CD4-positive, alpha-beta T cell treated with Interleukin-4 for 4 hours (primary cell): ENCODE measurements at places on chromosomes 7 and 10.

DNA sequence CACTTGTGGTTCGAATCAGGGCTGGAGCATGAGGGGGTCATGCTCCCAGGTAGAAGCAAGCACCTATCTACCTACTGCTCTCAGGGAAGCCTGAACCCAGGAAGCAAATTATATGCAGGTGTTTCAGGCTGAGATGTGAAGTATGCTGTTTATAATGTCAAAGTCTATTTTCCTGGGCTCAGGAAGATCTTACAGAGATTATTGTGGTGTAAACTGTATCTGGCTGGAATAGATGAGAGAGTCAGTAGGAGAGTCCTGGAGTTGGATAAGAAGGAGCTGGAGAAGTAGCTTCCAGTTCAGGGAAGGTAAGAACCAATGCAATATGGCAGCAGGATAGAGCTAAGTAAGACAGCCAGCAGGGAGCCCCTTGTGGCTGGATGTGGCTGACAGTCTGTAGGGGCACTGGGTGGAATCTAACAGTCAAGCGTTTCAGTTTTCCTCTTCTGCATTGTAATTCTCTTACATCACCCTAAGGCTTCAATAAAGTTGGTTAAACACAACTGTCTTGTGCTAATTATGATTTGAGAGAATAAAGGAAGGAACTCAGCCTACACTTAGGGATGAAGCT lies 105.9 kb upstream of the EEPD1 start:
- no peak for DNase-seq

DNA sequence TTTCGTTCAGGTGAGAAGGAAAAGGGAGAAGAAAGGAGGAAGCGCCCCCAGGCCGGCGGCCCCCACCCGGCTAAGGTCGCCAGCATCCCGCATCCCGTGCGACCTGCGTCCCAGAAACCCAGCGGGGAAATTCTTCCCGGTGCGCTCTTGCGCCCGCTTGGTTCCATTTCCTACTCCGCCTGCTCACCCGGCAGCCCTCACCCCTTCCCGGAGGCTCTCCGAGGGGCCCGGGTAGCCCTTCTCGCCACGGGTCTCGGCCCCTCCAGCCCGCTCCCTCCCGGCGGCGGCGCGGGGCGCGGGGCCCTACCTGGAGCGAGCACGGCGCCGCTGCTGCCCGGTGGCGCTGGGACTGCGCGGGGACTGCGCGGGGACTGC lies at the start of gene PRKCQ:
Gene PRKCQ (minus strand): TSS at position 373 of the 375 bp plus-strand sequence. CDS start 65,141 bp downstream, outside the sequence.
- DNase-seq, result no peak

GRCh38 chr7:100155553-100156317 lies 2.8 kb downstream of the TRAPPC14 start:
- no peak for DNase-seq

GRCh38 chr10:17213646-17214349 lies 12.3 kb upstream of the TRDMT1 start:
- DNase-seq, result no peak

- no peak for DNase-seq
These were observed 41.9 kb downstream of the PRPF18 start for GRCh38 chr10:13628661-13629060.

DNA sequence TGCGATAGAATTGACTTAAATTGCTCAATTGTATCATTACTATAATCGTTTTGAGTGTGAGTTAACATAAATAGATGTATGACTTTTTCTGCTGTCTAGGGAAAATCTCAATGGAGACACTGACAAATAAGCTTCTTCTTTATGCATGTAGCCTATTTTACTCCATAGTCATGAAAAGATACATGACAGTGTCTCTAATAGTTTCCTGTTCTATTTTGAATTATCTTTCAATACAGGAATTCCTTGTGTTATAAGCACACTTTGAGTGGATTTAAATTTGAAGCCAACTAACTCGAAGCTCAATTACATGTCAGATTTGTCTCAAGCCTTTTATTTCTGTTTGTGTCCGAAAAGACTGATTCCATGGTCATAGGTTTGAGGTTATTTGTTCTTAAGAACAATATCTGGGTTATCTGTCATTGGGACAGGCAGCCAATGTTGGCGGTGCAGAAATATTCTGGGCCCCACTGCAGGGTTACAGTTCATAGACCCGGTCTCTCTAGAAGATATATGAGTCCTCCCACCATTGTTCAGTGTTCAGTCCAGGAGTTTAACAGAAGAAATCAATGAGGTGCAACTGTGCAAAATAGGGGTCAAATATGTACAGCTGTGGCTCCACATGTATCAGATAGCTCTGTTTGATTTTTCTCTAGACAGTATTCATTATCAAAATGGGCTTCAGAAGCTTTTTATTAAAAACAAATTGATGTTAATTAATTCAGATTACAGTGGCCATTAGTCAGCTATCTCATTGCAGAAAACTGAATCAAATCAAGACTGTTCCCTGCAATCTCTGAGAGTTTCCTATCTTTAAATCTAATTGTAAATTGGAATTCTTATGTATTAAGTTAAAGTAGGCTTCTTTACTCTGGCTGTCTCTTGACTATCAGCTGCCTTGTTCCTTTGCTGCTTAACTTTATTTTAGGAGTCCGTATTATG lies 1238.8 kb downstream of the NXPH1 start:
- no peak for DNase-seq

DNA sequence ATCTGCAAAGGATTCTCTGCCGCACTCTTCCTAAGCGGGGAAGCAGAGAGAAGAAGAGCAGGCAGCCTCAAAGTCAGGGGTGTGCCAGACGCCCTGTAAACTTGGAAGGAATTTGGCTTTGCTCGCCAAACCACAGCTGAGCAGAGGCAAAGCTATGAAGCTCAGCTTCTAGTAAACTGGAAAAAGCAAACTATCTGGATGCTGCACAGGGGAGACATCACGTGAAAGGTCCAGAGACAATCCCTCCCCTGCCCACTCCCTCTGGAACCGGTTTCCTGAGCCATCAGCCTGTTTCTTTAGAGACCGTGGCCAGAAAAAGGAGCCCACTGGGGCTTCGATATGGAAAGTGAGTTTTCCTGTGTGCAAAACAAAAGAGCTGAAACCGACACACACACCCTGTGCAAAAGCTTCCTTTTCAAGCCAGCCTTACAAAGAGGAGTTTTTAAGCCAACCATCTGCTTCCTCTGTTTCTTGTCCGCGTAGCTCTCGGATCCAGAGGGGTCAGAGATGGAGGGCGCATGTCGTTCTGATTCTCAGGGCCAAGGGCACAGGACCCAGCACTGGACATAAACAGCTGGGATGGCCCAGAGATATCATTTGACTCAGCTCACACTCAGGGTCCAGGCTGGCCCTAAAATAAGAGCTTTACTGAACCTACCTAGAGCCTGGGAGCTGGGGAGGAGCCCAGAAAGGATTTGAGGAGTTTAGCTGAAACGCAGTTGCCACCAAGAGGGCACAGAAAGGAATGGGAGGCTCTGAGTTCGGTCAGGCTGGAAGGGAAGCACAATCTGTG lies 58.2 kb upstream of the DNAAF5 start:
- DNase-seq, result no peak

- DNase-seq, result no peak
These were observed 77.1 kb downstream of the RAB18 start for GRCh38 chr10:27581225-27581624.

- no peak for DNase-seq
These were observed 4.9 kb upstream of the SRRM3 start for GRCh38 chr7:76196786-76197185.

DNA sequence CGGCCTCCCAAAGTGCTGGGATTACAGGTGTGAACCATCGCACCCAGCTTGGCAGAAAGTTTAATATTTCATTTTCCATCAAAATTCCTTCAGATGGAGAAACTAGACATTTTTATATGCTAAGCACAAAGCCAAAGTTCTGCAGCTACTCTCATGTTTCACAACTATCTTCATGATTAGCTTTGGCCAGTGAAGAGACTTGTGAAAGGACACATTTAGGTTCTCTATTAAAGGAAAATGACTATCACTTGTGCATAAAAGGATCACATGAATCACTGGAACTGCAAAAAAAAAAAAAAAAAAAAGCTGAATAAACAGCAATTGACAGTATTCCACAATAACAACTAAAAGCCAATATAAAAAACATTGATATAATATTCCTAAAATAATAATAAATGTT lies 16.2 kb downstream of the FGFBP3 start:
- DNase-seq, result no peak

DNA sequence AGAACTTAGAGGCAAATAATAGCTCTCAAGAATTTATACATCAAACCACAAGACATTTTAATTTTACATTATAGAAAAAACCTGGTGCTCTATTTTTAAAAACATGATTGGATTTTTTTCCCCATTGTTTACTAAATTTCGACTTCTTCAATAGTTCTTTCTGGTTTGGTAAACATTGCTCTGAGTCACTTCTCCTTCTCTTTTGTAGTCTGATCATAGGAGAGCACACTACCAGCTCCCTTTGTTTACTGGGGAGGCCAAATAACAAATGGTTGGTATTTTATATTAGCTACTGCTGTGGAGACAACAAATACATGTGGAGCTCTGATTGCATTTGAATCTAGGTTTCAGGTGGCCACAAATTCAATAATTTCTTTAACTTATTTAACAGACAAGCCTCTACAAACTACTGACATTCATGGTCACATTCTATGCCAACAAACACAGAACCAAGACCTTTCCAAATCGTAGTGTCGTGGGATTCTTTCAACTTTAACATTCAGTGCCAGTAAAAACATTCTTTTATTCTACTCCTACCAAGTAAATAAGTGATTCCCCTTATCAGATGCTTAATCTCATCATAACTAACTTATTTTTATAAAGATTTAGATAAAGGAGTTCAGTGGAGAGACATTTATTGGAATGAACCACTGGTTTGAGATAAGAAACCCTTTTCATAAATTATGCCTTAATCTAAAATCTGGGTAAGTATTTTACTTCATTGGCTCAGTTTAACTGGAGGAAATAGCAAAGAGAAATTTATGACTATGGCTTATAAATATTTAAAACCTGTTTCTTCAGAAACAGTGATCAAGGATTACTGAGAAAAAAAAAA lies 17.7 kb upstream of the FXYD4 start:
- no peak for DNase-seq

- DNase-seq, result no peak
These were observed 89.0 kb upstream of the PIP4K2A start for GRCh38 chr10:22803261-22803885.

GRCh38 chr7:1931256-1931950 lies 261.3 kb downstream of the ELFN1 start:
- DNase-seq, result no peak

DNA sequence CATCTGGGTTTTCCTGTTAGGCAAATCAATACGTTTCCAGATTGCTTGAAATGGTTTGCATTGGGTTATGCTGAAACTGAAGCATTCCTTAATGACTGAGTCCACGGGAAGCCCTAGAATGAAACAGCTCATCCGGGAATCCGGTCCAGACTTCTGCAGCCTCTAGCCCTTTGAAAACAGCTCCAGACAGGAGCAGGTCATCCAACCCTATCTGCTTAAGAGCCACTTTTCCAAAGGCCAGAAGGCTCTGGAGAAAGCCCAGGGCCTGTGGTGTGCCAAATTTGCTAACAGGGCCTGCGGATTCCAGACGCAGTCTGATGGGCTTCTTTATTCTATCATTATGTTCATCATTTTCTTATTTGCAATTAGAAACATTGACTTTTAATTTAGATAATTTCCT lies 265.4 kb downstream of the SKIDA1 start:
- no peak for DNase-seq

DNA sequence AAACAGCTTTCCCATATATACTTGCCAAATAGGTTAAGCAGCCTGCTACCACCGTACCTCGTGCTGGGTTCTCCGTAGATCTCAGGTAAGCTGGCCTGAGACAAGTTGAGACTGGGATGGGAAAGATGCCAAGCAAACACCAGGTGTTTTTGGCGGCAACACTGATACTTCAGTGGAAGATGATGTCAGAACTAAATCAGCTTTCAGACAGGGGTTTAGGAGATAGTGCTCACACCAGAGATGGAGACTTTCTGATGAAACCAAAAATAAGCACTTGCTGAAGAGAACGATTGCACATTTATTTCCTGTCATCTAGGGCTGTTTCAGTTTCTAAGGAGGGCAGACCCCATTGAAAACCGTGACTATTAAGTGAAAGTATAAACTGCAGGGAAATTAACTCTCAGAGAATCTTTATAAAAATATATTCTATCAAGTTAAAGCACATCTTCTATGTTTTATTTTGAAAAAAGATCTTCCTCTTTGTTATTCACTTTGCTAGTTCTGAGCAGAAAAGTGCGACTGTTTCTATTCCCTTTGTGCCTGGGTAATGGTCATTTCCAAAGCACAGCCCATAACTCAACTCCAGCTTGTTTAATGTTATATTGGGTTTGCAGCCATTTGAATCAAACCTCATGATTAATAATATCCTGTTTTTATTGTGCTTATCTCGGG lies 149.9 kb downstream of the CPED1 start:
- DNase-seq, result no peak

DNA sequence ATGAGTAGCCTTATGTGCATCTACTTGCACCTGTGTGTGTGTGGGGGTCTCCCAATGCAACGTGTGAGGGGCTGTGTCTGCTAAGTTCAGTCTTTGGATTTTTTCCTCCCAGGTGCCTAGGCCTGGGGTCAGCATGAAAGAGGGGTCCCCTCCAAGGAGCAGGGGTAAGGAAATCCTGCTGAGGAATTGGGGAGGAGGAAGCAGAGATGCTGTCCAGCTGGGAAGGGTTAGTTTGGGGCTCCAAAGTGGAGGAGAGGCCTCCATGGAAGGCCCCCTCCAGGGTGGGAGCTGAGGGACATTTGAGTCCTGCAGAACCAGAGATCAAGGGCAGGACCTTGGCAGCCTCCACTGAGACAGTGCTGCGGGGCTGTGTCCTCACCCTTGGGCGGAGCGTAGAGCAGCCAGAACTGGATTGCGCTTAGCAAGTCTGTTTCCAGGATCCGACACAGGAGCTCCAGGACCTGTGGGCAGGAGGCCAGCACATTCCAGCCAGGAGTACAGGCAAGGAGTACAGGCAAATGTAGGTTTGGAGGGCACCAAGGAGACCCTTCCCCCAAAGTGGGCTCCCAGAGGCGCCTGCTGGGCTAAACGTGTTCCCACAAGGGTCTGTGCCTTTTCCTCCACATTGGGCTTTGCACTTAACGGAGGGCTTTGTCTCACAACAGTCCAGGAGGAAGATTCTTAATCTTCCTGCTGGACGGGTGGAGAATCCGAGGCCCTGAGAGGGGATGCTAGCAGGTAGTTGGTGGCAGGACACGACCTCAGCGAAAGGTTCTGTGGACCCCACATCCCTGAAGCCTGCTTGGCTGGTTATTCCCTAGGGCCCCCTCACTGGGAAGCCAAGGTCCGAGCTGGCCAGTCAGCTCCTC lies 10.1 kb downstream of the TBATA start:
- DNase-seq, result no peak

DNA sequence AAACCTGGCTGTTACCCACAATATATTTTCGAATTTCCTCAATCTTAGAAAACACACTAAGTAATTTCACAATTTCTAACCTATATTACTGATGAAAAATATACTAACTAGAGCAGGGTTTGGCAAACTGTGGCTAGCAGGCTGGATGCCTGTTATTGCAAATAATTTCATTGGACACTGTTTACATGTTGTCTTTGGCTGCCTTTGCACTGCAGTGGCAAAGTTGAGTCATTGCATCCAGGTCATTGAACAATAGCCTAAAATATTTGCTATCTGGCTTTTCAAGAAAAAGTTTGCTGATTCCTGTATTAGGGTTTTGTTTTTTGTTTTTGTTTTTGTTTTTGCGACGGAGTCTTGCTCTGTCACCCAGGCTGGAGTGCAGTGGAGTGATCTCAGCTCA lies 47.2 kb downstream of the KIF11 start:
- no peak for DNase-seq

- DNase-seq, result no peak
These were observed 231.3 kb upstream of the SH2B2 start for GRCh38 chr7:102055181-102055976.
